ENCODE measurements at places on chromosomes 2 and 18.

DNA sequence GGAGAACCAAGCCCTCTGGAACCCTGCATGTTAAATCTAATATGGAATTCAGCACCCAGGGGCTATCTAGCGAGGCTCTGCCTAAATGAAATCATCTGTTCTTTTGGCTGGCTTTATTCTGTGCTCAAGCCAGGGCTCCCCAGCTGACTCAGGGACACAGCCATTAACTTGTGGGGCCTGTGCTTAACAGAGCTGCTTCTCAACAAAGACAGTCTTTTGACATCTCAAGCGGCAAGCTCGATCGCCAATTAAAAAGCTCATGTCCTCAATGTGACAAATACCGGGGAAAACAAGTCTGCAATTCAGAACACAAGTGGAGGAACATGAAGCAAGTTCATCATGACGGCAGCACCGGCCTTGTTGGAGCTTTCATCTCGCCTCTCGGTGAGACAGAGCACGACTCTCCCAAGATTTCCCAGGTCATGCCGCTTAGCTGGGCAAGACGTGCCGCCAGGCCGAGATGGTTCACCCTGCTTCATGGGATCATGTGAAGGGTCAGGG, 64.9 kb downstream of the KLHL29 start:
- DNase-seq: no peak

DNA sequence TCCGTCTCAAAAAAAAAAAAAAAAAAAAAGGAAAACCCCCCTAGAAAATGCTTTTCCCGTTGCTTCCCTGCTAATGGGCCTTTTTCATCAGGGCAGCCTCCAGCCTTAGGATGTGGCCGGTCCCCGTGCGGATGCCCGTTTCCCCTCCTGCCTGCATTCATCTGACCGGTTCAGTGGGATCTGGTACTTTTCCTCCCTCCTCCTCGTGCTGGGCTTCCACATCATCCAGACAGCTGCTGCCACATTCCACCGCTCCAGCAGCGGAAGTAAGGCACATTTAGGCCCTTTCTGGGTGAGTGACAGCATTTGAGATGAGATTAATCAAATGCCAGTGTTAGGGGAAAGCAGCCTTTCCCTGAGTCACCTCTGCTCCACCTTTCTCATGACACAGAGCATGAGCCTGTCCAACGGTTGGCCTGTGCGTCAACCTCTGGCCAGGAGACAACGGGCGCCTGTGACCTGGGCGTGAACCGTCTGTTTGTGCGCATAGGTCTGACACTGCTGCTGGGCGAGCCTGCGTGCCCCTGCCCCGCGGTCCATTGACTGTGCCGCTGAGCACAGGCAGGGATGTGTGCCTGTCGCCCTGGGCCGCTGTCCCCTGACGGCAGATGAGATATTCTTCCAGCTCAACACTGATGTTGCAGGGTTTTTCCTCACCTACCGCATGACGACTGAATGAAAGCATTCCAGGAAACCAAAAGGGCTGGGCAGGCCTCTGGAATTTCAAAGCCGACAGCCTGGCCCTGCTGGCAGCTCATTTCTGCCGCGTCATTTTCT, 174.0 kb downstream of the TGIF1 start:
- no peak for DNase-seq

DNA sequence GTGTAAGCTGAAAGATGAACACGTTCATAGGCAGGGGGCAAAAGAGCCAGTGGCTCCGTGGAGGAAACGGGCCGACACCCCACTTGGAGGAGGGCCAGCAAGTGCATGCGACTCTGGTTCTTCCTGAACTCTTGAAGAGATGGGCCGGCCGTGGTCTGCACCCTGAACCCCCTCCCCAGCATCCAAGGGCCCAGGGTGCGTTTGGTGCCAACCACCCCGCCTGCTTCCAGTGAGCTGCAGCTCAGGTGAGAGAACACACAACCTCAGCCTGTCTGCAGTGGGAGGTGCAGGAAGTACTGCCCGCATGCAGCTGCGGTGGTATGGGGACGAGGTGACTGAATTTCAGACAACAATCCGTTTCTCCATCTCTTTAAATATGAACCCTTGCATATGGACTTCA, 58.9 kb downstream of the ADNP2 start:
- no peak for DNase-seq

- no peak for DNase-seq
Observed at GRCh38 chr2:236119476-236119875, 48.7 kb downstream of the GBX2 start.

DNA sequence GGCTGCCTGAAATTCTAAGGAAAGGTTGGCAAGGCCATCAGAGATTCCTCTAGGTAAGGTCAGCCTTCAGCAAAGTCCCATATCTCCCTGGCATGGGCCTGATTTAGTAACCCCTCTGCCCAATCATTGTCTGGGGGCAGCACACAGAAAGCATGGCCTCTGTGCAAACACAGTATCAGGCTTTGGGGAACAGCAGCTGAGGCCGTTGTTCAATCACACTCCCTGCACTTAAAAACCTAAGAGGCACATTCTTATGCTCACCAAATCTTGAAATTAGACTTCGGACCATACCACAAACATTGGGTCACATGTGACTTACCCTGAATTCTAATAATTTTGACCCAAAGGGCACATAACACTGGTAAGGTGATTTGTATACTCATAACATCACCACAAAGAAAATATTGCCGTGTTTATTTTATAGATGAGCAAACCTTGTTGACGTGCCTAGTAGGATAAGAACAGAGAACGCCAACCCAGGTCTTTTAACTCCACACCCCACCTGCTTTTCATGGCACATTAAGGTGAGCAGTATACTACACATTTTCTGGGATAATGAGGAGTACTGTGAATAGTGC, 212.7 kb downstream of the HNMT start:
- DNase-seq: no peak

- DNase-seq: no peak
Observed at GRCh38 chr2:68342470-68342869, 22.6 kb upstream of the PLEK start.

DNA sequence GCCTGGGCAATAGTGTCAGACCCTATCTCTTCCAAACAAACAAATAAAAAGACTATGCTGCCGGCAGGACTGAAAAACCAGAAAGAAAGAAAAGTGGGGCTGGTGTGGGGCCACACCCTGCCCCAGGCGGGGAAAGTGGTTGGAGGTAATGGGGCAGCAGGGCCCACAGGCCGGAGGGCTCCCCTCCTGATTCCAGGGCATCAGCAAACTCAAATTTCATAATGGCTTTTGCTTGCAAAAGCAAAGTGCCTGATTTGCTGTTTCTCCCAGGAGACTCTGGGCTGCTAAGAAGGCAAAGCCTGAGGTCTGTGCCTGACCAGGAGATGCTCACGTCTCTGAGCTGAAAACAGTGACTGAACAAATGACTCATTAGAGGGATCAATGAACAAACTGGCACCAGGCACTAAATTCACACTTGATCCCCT, 121.9 kb downstream of the HDAC4 start:
- no peak for DNase-seq

GRCh38 chr18:31401156-31402025, 24.8 kb downstream of the DSG4 start:
- no peak for DNase-seq

DNA sequence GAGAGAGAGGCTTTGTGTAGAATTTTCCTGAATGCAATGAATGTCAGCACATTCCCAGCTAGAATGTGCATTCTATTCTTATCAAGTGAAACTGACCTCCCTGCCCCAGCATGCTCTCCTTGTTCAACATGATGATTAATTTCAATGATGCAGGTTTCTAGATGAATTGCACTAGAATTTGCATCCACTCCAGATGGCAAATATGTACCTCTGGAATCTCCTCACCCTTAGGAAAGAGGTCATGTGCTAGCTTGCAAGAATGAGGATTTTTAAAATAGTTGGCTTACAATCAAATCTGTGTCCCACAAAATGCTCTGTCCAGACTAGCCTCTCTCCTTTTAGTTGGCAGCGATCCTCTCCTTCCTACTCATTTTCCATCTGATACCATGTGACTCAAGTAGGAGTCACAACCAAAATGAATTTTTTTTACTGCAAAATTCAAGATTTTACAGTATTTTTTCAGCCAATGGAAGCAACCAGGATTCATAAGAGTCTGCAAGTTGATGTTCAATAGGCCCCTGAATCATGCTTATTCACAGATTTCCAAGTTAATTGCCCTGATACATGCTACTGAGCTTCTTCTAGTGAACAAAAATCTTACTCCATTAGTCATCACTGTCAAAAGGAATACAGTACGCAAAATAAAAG, 21.0 kb upstream of the STAT4 start:
- no peak for DNase-seq

GRCh38 chr2:8545695-8546611, 135.9 kb upstream of the ID2 start:
- DNase-seq: no peak

DNA sequence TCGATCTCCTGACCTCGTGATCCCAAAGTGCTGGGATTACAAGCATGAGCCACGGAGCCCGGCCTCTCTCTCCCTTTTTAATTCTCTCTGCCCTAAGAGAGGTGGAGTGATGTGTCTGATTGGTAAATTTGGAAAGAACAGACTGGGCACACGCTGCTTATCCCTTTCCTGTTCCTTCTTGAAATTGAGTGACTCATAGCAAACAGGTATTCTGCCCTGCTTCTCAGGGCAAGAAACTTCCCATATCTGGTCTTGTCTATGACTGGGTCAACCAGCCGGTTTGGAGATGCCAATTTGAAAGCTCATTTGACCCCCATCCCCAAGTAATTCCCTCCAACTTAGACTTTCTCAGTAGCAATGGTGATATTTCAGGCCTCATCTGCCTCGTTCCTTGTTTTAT, 15.0 kb downstream of the LYPD1 start:
- no peak for DNase-seq

GRCh38 chr2:20173496-20174402, 51.2 kb downstream of the SDC1 start:
- DNase-seq: no peak

DNA sequence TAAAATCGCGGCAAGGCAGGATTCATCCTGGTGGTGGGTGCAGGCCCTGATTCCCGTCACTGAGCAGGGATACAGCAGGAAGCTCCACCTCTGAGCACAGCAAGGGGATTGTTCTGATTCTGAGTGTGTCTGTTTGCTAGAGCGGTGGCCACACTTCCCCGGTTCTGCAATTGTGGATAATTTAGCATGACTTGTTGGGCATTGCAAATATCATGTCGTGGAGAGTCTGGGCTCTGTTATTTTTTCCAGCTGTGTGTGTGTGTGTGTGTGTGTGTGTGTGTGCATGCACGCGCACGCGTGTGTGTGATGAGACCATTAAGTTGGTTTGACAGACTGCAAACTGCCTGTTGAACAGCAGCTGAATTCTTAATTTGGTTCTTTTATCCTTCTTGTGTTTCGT, 4.1 kb upstream of the TMEM18 start:
- DNase-seq: no peak

GRCh38 chr2:86003967-86004366, 101.7 kb downstream of the POLR1A start:
- no peak for DNase-seq

- no peak for DNase-seq
Observed at GRCh38 chr2:24179683-24180082, 4.8 kb downstream of the FAM228A start.

DNA sequence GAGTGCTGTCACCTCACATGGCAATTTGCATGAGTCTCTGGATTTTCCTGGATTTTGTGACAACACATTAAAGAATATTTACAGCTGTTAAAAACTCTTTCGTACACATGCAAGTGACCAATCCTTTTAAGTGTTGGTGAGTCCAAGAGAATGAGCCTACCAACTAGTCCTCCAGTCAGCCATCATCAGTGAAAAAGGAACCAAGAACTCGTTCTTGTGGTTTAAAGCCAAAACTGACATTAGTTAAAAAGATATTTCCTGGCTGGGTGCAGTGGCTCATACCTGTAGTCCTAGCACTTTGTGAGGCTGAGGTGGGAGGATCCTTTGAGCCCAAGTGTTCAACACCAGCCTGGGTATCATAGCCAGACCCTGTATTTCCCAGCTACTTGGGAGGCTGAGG, 215.4 kb upstream of the ITGA4 start:
- no peak for DNase-seq

DNA sequence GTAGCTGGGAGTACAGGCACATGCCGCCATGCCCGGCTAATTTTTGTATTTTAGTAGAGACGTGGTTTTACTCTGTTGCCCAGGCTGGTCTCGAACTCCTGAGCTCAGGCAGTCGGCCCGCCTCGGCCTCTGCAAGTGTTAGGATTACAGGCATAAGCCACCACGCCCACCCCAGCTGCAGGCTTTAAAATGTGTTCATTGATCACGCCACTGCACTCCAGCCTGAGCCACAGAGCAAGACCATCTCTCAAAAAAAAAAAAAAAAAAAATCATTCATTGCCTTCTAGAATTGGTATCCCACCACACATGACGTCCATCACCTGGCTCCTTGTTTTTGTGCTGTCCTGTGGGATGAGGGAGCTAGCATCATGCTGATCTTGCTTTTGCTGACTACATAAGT, 127.4 kb downstream of the VIT start:
- no peak for DNase-seq

DNA sequence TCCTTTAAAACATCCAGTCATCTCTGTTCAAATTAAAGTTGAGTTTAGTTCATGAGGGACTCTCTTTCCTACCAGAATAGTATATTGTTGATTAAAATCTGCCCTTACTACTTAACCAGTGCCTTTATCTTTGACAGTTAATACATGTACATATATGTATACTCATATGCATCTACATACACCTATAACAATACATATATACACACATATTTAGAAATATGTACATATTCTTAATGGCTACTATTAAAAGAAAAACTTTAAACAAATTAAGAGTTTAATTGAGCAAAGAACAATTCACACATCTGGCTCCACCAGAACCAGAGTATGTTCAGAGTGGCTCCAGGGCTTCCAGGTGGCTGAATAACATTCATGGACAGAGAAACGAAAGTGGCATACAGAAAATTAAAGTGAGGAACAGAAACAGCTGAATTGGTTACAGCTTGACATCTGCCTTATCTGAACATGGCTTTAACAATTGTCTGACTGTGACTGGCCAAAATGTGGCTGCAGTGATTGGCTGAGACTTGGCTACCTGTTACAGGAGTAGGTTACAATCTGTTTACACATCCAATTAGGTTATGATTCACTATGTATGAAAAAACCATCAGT, 38.8 kb downstream of the ZNF519 start:
- no peak for DNase-seq

DNA sequence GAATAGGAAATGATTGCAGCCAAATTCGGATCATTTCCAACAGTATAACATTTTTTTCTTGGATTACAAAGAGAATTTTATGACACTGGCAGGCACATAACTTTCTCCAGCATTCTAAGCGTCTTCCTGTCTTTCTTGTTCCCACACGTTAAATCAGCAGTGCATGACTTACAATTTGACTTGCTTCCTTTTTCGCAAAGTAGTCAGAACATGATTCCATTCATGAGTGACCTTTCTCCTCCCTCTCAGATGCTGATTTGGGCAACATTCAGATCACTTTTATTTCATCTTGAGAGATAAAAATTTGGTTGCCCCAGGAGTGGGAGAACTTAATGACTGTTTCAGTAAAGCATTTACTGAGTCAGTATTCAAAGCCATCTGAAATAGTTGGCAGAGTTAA, 858.7 kb upstream of the ACVR2A start:
- no peak for DNase-seq

GRCh38 chr2:69816923-69817542, 12.4 kb upstream of the GMCL1 start:
- peak; percentile 52 for DNase-seq

Data from stimulated activated CD8-positive, alpha-beta memory T cell treated with anti-CD3 and anti-CD28 coated beads, Interleukin-4, amount 100 ng/mL, for 1 hour (primary cell).